Chondrocyte (in vitro differentiated cells): ENCODE measurements at places on chromosomes 5 and 9.
A peak's percentile ranks its signal among the peaks of the same experiment; 100 is the strongest.

- H3K27ac ChIP-seq: no peak overlapping the region
- H3K27me3 ChIP-seq: peaks cover 2% of the 10 kb centered on the region
- no peak overlapping the region for H3K4me3 ChIP-seq
- DNase-seq: no peak
- no peaks in the 10 kb centered on the region for H3K36me3 ChIP-seq
Measured at GRCh38 chr9:20526500-20527319, 95.6 kb downstream of the MLLT3 start.

GRCh38 chr5:174293481-174293880 is 248.0 kb downstream of the NSG2 start:
- no peak overlapping the region for H3K27ac ChIP-seq
- H3K27me3 ChIP-seq: peaks cover 12% of the 10 kb centered on the region
- peaks cover 1% of the 10 kb centered on the region for H3K36me3 ChIP-seq
- H3K4me1 ChIP-seq: no peaks in the 10 kb centered on the region
- no peak overlapping the region for H3K4me3 ChIP-seq
- DNase-seq: no peak

DNA sequence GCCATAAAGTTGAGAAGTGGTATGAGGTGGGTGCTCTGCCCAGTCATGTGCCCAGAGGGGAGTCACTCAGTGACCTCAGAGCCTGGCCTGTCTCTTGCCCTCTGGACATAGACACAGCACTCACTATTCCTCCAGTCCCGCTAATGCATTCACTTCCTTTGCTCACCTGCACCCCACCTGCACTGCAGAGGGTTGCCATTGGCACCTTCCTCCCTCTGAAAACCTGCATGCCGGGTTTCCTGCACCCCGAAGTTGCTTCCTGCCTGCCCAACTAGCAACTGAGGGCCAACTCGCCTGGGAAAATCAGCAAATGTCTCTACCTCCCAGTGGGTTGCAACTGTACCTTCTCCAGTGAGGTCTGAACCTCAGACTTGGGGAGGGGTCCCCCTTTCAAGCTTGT is 48.1 kb upstream of the SPTLC1 start:
- H3K36me3 ChIP-seq: peaks cover 7% of the 10 kb centered on the region
- no peak for DNase-seq
- H3K4me1 ChIP-seq: no peaks in the 10 kb centered on the region

GRCh38 chr9:132234535-132234934 is 72.7 kb downstream of the NTNG2 start:
- H3K4me1 ChIP-seq: no peaks in the 10 kb centered on the region
- H3K36me3 ChIP-seq: no peaks in the 10 kb centered on the region
- H3K27me3 ChIP-seq: peaks cover 34% of the 10 kb centered on the region
- no peak overlapping the region for H3K4me3 ChIP-seq
- no peak for DNase-seq
- no peak overlapping the region for H3K27ac ChIP-seq

- no peak for DNase-seq
- peaks cover 19% of the 10 kb centered on the region for H3K27me3 ChIP-seq
- H3K4me3 ChIP-seq: no peak overlapping the region
- no peaks in the 10 kb centered on the region for H3K4me1 ChIP-seq
- H3K27ac ChIP-seq: no peak overlapping the region
Measured at GRCh38 chr5:106587-106986, 14.6 kb downstream of the PLEKHG4B start.

DNA sequence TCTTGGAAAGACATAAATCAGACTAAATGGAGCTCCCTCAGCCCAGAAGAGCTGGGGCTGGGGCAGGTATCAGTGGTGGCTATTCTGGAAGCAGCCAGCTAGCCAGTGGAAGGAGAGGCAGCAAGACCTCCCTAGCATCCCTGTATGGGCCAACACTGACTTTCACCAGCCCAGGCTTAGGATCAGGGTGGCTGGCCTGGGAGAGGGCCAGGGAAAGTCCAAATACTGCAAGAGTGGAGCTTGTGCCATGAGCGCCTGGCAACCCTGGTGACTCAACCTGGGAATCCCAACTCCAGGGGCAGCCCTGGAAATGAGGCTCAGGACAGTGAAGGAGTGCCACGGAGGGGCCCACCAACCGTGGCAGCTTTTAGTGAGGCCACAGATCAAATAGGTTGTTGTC is 7.6 kb upstream of the IRF1 start:
- H3K4me1 ChIP-seq: peaks cover 47% of the 10 kb centered on the region
- H3K27me3 ChIP-seq: no peaks in the 10 kb centered on the region
- H3K4me3 ChIP-seq: no peak overlapping the region
- peak overlapping the region; percentile 92 for H3K27ac ChIP-seq
- H3K36me3 ChIP-seq: no peaks in the 10 kb centered on the region
